Activated naive CD8-positive, alpha-beta T cell treated with anti-CD3 and anti-CD28 coated beads, Interleukin-2, amount 50 U/mL, for 16 hours (primary cell): ENCODE measurements at places on chromosomes 1 and 21.

DNA sequence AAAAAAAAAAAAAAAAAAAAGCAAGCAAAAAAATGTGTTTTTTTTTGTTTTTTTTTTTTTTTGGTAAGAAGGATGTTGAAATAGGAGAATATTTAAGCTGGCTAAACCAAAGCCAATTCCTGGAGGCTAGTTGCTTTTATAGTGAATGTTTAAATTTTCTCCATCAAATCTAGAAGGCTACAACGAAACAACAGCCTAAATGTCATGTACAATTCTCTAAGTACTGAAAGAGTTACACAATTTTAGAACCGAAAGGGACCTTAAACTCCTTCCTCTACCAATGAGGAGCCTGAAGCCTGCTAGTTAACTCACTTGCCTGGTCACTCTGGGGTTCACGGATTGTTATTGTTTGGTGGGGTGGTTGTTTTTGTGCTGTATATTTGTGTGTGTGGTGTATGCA is 3.5 kb downstream of the WLS start:
- DNase-seq: no peak

GRCh38 chr1:109902204-109902985 is 8.3 kb upstream of the CSF1 start:
- no peak for DNase-seq

GRCh38 chr1:168260393-168260792 is 20.3 kb upstream of the TBX19 start:
- no peak for DNase-seq

DNA sequence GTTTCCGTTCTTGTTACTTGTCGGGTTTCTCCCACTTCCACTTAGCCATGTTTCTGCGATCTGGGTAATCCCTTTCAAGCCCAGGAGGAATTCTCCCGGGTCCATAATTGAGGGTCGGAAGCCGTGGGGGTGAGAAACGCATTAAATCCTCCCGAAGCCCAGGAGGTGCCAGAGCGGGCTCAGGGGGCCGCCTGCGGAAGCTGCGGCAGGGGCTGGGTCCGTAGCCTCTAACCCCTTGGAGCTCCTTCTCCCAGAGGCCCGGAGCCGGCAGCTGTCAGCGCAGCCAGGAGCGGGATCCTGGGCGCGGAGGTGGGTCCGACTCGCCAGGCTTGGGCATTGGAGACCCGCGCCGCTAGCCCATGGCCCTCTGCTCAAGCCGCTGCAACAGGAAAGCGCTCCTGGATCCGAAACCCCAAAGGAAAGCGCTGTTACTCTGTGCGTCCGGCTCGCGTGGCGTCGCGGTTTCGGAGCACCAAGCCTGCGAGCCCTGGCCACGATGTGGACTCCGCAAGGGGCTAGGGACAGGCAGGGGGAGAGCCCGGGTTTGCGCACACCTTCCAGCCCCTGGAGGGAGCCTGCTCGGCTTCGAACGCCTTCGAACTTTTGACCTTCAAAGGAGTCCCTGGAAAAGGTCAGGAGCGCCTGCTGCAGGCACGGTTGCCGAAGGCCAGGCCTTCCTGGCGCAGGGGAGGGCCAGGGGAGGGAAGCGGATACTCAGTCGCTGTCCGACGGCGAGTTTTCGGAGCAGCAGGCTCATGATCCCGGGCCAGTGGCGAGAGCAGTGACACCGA is 1.7 kb upstream of the SIM2 start:
- DNase-seq: no peak

DNA sequence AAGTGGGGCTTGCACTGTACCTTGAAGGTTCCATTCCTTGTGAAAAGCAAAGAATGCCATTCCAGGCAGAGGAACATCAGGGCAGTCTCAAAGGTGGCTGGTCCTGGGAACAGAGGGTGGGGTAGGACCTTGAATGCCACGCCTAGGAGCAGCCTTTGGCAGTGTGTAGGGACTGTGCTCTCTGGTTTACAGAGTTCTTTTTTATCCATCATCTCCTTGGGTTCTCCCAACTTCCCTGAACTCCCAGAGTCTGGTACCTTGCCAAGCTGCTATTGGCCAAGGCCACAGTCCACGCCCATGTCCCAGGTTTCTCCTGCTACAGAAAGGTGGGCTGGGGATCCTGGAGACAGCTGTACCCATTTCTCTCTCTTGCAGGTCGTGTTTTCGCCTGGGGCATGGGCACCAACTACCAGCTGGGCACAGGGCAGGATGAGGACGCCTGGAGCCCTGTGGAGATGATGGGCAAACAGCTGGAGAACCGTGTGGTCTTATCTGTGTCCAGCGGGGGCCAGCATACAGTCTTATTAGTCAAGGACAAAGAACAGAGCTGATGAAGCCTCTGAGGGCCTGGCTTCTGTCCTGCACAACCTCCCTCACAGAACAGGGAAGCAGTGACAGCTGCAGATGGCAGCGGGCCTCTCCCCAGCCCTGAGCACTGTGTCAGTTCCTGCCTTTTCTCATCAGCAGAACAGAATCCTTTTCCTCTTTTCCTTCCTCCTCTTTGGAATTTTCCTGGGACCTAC is 15.3 kb upstream of the TRNAU1AP start:
- DNase-seq: no peak

DNA sequence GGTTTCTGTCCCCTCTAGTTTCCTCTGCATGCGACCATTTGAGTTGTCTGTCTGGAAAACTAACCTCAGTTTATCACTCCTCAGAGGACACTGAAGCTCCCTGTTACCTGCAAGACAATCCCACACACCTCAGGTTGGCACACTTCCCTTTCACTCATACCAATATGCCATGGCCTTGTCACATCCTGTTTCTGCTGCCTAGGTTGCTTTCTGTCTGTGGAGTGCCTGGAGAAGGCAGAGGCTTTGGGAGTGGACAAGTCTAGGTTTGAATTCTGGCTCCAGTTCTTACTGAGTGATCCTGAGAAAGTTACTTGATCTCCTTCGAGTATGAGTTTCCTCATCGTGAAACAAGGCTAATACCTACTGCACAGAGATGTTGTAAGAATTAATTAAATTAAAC is 171.5 kb upstream of the CACYBP start:
- no peak for DNase-seq
